Osteocyte (in vitro differentiated cells): ENCODE measurements at places on chromosomes 11 and 22.

DNA sequence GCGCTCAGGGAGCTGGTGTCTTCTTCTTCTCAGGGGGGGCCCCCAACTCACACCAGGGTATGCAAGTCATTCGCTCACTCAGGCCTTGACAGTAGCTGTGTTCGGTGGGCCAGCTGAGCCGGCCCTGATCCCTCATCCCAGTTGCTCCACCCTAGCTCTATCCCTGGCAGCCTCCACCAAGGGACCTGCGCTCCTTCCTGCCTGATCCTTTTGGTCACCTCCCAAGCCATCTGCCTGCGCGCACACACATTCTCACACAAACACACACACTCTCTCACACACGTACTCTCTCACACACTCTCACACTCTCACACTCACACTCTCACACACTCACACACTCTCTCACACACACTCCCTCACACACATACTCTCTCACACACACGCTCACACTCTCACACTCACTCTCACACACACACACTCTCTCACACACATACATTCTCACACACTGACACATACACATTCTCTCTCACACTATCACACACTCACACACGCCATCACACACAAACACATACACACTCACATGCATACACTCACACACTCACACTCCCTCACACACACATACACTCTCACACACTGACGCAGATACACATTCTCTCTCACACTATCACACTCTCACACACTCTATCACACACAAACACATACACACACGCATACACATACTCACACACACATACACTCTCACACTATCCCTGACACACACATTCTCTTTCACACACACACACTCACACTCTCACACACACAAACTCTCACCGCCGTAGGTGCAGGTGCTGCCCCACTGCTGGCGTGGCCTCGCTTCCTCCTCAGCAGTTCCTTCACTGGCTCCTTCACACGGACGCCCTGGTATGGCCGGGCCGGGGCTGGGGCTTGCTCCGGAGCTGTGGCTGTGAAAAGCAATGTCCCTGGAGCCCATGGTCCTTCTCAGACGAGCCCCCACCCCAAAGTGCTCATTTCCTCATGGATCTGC, 20.8 kb downstream of the POU2AF1 start:
- no peaks in the 10 kb centered on the region for H3K27me3 ChIP-seq
- no peak overlapping the region for H3K4me3 ChIP-seq
- no peak overlapping the region for H3K27ac ChIP-seq
- H3K4me1 ChIP-seq, result no peaks in the 10 kb centered on the region
- DNase-seq, result no peak
- H3K36me3 ChIP-seq, result no peaks in the 10 kb centered on the region

- H3K27me3 ChIP-seq, result no peaks in the 10 kb centered on the region
- DNase-seq, result no peak
- peaks cover 56% of the 10 kb centered on the region for H3K4me1 ChIP-seq
- peak overlapping the region; percentile 86 for H3K27ac ChIP-seq
- H3K4me3 ChIP-seq, result no peak overlapping the region
- H3K36me3 ChIP-seq, result peaks cover 10% of the 10 kb centered on the region
These were observed 175.2 kb downstream of the WNT11 start for GRCh38 chr11:76030968-76031590.

DNA sequence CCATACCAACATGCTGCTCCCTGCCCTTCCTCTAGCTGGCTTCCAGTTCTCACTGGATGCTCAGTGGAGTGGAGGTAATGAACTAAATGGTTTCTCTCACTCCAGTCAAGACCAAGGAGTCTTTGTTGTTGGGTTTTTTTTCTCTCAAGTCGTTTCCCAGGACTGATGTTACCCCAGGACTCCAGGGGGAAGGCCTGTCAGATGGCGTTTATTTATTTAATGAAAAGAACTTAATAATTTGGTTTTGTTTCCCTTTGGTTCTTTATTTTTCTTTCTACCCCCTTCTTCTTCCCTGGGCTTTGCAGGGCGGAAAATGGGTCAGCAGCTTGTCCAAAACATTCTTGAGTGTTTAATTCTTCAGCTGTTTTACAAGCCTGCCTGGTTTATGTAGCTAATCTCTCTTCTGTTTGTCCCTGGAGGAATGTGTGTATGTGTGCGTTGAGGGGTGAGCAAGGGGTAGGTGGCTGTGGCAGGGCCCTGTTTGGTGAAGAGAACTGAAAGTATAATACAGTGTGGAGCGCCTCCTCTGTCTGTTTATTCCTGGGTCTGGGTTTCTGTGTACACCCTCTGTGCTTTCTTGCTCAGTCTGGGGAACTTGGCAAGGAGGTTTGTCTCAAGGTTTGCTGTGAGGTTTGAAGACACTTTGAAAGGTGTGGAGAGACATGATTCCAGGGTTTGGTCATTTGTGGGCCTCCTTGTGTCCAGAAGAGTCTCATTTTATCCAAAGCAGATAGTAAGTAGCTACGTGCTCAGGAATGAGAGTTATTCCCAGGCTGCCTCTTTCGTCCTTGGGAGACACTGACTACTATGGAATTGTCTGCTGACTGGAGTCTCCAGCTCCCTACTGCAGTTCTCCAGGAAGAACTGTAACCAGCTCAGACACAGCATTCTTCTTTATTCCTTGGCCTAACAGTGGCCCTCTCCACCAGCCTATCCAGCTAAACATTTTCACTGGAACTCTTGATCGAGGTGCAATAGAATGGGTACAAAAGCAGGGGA, 175.5 kb downstream of the ADAMTS15 start:
- H3K36me3 ChIP-seq, result peaks cover 2% of the 10 kb centered on the region
- peaks cover 37% of the 10 kb centered on the region for H3K4me1 ChIP-seq
- no peak overlapping the region for H3K4me3 ChIP-seq
- DNase-seq, result no peak
- no peaks in the 10 kb centered on the region for H3K27me3 ChIP-seq

- no peak for DNase-seq
- H3K27me3 ChIP-seq, result no peaks in the 10 kb centered on the region
- H3K36me3 ChIP-seq, result peaks cover 20% of the 10 kb centered on the region
- peaks cover 25% of the 10 kb centered on the region for H3K4me1 ChIP-seq
- peak overlapping the region; percentile 11 for H3K27ac ChIP-seq
- no peak overlapping the region for H3K4me3 ChIP-seq
These were observed 21.5 kb upstream of the SCARF2 start for GRCh38 chr22:20459152-20459542.

GRCh38 chr11:90496722-90497121, 273.9 kb upstream of the CHORDC1 start:
- no peaks in the 10 kb centered on the region for H3K4me1 ChIP-seq
- H3K27ac ChIP-seq, result no peak overlapping the region
- H3K36me3 ChIP-seq, result no peaks in the 10 kb centered on the region
- H3K4me3 ChIP-seq, result no peak overlapping the region

GRCh38 chr11:134763030-134763388, 351.0 kb upstream of the B3GAT1 start:
- H3K4me3 ChIP-seq, result no peak overlapping the region
- no peaks in the 10 kb centered on the region for H3K4me1 ChIP-seq
- H3K27ac ChIP-seq, result no peak overlapping the region
- H3K36me3 ChIP-seq, result no peaks in the 10 kb centered on the region
- no peaks in the 10 kb centered on the region for H3K27me3 ChIP-seq

DNA sequence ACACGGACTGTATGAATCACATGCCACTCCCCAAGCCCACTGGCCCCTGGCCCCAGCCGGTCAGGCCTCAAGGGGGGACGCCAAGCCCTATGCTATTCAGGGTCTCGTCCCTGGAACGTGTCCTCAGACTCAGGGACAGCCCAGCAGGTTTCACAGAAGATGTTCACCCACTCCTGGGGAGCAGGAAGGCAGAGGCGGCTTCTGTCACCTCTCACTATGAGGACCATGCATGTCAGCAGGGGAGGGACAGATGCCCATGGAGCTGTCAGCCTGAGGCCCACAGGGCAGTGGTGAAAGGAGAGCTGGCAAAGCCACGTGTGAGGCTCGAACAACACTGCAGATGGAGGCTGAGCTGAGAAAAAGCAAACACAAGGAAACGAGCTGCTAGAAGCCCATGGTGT, 192.0 kb downstream of the SHANK2 start:
- H3K4me3 ChIP-seq, result no peak overlapping the region
- no peaks in the 10 kb centered on the region for H3K36me3 ChIP-seq
- no peak for DNase-seq
- no peak overlapping the region for H3K27ac ChIP-seq

DNA sequence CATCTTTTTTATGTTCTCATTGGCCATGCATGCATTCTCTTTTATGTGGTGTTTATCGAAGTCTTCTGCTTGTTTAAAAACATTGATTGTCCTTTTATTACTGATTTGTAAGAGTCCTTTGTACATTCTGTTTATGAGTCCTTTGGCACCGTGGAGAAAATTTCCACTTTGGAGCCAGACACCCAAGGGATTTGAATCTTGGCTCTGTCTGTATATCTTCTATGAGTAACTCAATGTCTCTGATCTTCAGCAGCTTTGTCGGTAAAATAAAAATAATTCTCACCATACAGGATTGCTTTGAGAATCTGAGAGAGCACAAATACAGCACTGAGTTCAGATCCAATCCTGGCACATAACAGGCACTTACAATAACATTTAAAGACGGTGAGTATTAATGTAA, 12.8 kb upstream of the SORL1 start:
- H3K36me3 ChIP-seq, result no peaks in the 10 kb centered on the region
- H3K4me1 ChIP-seq, result no peaks in the 10 kb centered on the region
- H3K4me3 ChIP-seq, result no peak overlapping the region
- H3K27me3 ChIP-seq, result peaks cover 45% of the 10 kb centered on the region
- H3K27ac ChIP-seq, result no peak overlapping the region

DNA sequence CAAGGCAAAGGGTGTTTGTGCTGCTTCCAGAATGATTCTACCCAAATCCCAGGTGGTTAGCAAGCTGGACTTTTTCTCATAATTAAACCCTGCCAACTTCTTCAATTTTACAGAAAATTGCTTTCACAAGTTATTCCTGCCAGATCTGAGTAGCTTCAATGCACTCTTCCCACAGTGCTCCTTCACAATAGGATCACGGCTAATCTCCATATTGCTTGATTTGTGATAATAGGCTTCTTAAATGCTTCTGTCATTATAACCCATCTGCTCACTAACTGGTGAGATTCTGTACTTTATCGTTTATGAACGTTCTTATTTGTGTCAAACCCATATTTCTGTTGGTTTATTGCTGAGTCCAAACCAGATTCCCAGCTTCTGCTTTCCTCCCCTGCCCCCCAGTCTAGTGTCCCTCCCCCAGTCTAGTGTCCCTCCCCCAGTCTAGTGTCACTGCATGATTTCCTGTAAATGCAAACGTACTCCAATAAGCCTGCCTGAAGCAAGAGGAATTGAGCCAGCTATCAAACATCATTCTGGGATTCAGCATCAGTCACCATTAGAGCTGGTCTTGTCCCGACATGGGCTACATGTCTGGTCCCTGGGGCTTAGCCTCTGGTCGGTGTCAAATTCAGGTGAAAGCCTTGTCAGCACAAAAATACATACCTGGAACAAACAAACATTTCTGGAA, 14.0 kb downstream of the MMP3 start:
- no peak overlapping the region for H3K4me3 ChIP-seq
- H3K27me3 ChIP-seq, result peaks cover 20% of the 10 kb centered on the region
- DNase-seq, result no peak

DNA sequence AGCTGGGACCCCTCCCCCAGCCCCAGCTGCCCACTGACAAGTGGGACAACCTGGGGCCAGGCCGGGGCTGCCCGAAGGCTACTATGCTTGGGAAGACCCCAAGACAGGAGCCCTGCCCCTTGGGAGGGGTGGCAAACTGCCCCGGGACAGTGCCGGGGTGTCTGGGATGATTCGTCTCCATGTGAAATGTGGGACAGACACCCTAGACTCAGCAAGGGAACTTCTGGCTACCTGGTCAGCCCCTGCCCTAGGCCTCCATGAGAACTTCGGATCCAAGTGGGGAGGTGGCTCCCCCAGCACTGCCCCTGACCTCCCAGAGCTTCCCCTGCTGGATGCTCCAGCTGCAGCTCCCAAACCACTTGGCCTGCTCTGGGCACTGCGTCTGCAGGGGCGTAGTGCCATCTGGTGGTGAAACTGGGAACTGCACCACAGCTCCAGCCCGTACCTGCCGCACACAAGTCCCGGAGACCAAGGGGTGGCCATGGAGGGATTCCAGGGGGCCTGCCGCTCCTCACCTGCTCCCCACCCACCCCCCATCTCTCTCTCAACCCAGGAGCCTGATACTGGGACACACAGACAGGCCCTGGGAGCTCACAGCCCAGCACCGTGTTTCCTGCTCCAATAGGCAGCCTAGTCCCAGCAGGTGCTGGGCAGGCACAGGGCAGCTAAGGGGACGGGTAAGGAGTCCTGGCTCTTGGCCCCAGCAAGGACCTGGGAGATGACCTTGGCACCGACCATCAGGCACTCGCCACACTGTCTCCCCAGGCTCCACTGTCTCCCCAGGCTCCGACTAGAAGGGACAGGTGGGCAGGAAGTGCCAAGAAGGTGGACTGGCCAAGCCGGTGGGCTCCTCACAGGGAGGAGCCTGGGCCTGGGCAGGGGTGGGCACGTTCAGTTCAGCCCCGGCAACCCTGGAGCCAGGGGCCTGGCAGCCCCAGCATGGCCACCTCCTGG, 194.1 kb downstream of the IGLL1 start:
- H3K4me3 ChIP-seq, result no peak overlapping the region
- H3K27ac ChIP-seq, result no peak overlapping the region
- peaks cover 8% of the 10 kb centered on the region for H3K4me1 ChIP-seq
- DNase-seq, result peak; percentile 94
- no peaks in the 10 kb centered on the region for H3K36me3 ChIP-seq

- H3K4me1 ChIP-seq, result peaks cover 6% of the 10 kb centered on the region
- DNase-seq, result no peak
- H3K27ac ChIP-seq, result no peak overlapping the region
- peaks cover 16% of the 10 kb centered on the region for H3K27me3 ChIP-seq
- no peaks in the 10 kb centered on the region for H3K36me3 ChIP-seq
These were observed 8.4 kb upstream of the CLMP start for GRCh38 chr11:123203471-123203870.

DNA sequence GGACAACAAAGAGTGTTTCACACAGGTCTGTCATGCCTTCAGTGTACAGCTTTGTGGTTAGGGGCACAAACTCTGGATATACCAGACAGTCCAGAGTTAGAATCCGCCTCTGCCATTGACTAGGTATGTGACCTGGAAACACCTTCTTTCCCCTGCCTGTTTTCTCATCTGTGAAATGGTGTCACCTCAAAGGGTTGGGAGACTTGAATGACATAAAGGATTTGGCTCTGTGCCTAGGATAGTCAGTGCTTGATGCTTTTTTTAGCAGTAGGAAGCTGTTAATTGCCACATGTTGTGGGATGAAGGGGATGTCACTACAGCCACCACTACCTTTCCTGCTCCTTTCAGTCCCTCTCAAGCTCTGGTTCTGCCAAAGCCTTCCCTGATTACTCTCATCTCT, 17.4 kb upstream of the LRRC55 start:
- peaks cover 15% of the 10 kb centered on the region for H3K27me3 ChIP-seq
- no peak overlapping the region for H3K4me3 ChIP-seq
- no peaks in the 10 kb centered on the region for H3K4me1 ChIP-seq
- no peaks in the 10 kb centered on the region for H3K36me3 ChIP-seq
